ENCODE measurements at places on chromosomes 5 and 9. TPM values are rescaled to one million over a fixed set of nuclear protein-coding genes. Genes with fewer than 3 reads are reported as not detected.

GRCh38 chr5:127041571-127041970 lies 11.2 kb upstream of the MARCHF3 start:
- DNase-seq: peak; percentile 76

GRCh38 chr5:33934176-33934575 lies 2.0 kb upstream of the RXFP3 start:
- no peak for DNase-seq

DNA sequence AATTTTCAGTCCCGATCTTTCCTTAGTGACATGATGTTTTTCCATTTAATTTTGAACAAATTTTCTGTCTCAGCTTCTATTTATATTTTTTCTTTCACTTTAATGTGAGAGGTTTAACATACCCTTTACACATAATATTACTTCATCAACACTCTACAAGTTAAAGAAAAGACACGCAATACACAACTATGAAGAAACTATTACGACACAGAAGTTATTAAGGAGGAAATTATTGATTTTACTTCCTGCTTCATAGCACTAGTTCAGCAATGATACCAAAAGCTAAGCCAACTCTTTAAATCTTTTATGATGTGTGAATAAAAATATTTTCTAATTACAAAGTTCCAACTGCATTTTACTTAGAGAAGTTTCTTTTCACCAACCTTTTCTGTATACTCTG lies 432.3 kb upstream of the DAB2 start:
- no peak for DNase-seq

GRCh38 chr9:101509572-101509971 lies 24.1 kb upstream of the RNF20 start:
- DNase-seq: no peak

DNA sequence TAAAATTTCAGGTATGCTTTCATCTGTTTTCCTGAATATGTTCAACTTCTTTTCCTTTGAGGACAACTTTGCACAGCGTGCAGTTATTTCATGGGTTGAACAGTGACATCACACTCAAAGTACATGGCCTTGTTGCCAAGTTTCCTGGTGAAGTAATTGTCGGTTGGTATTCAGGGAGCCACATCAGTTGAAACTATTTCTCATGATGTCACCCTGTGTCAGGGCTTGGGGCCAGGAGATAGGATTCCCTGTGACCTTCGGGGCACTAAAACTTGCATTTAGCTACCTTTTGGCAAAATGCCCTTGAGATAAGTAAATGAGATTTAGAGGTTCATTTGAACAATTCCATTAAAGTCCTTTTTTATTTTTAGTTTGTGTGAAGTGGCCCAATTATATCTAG lies 383.9 kb downstream of the SH3GL2 start:
- no peak for DNase-seq

INSL4 gene
- total RNA-seq: not detected
